ENCODE measurements at places on chromosomes 6 and 20. TPM values are rescaled to one million over a fixed set of nuclear protein-coding genes. Genes with fewer than 3 reads are reported as not detected.

- no peak for DNase-seq
Observed at GRCh38 chr6:95135182-95135581, 442.2 kb upstream of the MANEA start.

DNA sequence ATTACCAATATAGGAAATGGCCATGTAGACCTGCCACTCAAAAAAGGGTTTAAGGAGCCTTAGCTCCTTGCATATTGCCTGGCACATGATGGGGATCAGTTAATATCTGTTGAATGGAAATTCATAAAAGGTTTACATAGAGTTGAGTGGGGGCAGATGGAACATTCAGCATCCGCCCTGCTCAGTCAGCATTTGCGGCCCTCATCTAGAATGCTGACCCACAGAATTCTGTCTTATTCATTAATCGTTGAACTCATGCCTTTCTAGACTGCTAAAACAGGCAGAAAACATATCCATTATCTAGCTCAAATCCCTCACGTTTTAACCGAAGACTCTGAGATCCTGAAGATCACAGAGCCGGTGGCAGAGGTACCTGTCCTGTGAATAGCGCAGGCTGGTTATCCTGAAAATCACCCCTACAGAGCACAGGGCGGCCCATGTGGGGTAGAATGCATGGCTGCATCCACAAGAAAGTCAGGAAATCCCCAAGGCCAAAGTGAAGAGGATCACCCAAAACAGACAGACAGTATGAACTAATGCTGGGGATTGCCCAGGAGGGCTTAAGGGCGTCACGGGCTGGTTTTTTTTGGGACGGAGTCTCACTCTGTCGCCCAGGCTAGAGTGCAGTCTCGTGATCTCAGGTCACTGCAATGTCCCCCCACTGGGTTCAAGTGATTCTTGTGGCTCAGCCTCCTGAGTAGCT is 59.9 kb downstream of the CNBD2 start:
- no peak for DNase-seq

DNA sequence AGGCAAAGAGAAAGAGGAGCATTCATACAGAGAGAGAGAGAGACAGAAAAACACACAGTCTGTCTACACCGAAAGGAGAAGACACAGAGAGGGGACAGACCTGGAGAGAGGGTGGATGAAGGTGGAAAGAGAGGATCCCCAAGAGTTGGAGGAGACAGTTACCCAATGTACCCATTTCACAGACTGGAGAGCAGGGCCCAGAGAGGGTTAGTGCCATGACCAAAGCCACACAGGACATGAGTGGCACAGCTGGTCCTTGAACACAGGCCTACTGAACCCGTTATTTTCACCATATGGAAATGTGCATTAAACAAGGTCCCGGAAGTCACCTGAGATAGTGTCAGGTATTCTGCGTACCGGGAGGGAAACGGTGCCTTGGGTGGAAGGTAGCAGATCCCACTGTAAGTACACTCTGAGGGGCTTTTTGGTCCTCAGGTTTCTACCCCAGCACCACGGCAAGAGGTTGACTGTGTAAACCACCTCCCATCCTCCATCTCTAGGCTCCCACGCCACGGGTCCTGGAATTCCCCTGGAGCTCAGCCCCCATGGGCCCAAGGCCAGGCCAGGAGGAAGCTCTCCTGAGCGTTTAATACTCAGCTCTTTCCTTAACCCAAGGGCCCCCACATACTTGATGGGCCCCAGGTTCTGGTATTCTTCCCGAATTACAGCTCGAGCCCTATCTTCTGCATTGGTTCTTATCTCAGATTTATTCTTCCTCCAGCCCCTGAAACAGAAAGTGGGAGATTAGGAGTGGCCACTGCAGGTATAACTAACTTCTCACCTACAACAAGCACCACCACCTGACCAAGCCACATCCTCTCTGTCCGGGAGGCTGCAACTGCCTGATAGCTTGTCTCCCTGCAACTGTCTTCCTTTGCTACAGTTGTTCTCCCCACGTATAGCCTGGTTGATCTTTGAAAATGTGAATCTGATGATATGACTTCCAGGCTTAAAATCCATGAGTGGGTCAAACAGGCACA is 38.4 kb upstream of the OCSTAMP start:
- DNase-seq, result no peak

DNA sequence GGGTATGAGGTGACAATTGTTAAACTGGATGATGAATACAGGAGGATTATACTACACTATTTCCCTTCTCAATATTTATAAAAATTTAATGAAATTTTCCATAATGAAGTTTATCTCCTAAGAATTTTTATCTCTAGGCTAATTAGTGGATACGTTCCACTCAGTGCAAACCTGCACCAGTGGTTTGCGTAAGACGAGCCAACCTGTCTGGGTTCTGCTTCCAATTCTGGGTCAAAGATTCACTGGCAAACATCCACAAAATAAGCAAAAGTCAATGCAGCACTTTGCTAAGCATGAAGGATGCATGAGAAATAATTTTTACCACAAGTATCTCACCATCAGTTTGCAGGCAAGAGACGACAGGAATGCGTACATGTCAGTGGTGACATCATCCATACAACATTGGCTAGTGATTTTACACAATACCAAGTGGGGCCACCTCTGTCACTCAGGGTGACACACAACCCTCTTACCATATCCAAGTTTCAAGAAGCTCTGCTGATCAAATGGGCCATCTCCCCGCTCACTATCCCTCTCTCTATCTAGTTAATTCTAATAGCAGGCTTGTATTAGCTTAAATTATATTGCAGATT is 51.7 kb downstream of the FAM50B start:
- no peak for DNase-seq

- DNase-seq, result no peak
Observed at GRCh38 chr20:62800314-62801259, 4.0 kb upstream of the OGFR start.

- no peak for DNase-seq
Observed at GRCh38 chr6:21134356-21134755, 459.2 kb upstream of the SOX4 start.

GRCh38 chr6:168948990-168949531 is 304.6 kb downstream of the THBS2 start:
- DNase-seq, result no peak

GRCh38 chr6:167161851-167162467 is 4.2 kb upstream of the GPR31 start:
- no peak for DNase-seq

DNA sequence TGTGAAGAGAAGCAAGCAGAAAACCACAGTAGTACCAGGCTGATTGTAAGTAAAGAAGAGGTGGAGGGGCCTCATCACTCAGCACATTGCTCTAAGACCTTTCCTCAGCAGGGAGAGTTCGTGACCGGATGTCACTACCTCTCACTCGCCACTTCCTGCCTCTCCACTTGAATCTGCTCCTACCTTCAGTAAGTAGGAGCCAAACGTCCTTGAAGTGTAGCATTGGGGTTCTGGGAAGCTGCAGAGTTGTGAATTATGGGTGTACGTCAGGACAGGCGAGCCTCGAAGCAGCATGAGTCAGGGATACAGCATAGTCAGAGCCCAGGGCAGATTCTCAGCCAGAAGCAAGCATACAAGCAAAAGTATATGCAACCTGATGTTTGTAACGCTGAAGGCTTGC is 224.9 kb downstream of the PHACTR1 start:
- peak; percentile 42 for DNase-seq

GRCh38 chr6:129567374-129567773 is 142.6 kb downstream of the ARHGAP18 start:
- DNase-seq, result peak; percentile 15

DNA sequence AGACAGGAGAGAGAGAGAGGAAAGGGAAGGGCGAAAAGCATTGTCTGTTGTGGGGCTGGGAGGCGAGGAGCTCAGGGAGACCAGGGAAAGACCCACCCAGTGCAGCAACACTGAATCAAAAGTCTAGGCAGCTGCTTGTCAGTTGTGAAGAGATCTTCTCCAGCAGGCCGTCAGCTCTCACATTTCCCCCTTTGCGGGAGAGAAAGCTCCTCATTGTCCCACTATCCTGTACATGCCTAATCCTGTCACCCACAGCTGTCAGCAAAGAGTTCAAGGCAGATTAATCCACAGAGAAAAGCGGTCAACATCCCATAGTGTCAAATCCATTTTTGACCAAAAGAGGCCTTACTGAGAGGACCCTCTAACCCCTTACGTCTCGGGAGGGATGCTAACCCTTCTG is 27.3 kb downstream of the RNF182 start:
- no peak for DNase-seq

DNA sequence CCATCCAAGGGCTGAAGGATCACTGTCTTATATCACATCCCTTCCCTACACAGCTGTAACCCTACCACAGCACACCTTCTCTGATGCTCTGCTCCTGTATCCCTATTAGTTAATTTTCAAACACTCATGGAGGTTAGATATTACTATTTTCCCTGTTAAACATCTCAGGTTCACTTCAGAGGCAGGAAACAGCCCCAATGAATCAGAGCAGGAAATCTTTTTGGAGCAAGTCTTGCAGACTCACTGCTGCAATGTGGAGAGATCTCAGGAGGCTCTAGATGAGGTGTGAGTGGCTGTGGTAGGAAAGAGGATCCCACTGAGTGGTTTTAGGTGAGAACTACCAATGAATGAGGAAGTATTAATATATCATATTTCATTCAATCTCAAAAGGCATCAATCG is 19.7 kb upstream of the HTR1B start:
- DNase-seq, result no peak

DNA sequence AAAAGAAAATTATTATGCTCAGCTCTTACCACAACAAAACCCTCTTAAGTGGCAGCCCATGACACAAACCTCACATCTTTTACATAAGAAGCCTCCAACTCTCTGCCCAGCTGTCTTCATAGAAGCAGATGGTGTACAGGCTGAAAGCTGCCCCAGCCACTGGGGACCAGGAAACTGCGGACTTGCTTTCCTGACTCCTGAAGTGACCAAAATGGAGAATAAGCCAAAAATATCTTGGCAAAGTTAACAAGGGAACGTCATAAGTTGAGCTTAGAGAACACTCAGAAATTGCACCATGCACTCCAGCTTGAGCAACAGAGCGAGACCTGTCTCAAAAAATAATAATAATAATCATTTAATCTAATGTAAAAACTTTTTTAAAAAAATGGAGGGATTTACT is 160.3 kb upstream of the CDYL start:
- DNase-seq, result no peak

The EEF1A1 gene
- total RNA-seq, result 26,411 TPM

The EYA2 gene
- total RNA-seq, result not detected

The LY6G6F gene
- not detected for total RNA-seq

The COX4I2 gene
- not detected for total RNA-seq
